ENCODE measurements at places on chromosomes 4 and X.

- no peak for DNase-seq
Measured at GRCh38 chr4:72809208-72809607, 240.2 kb upstream of the ADAMTS3 start.

GRCh38 chr4:114038762-114039387 lies 59.4 kb upstream of the ARSJ start:
- no peak for DNase-seq

GRCh38 chr4:90442619-90443018 lies 315.4 kb downstream of the CCSER1 start:
- DNase-seq = no peak

- no peak for DNase-seq
Measured at GRCh38 chr4:111807576-111807975, 337.7 kb upstream of the FAM241A start.

GRCh38 chr4:172778583-172778982 lies 390.0 kb upstream of the GALNT7 start:
- no peak for DNase-seq

GRCh38 chr4:48467442-48467841 lies 15.7 kb upstream of the SLC10A4 start:
- DNase-seq = no peak
